Upper lobe of right lung (tissue), 1 donor: ENCODE measurements at places on chromosomes 11 and 22. TPM values are rescaled to one million over a fixed set of nuclear protein-coding genes. Genes with fewer than 3 reads are reported as not detected.

CRYAB gene
- total RNA-seq: 113 TPM

SLC22A9 gene
- total RNA-seq: not detected

DNA sequence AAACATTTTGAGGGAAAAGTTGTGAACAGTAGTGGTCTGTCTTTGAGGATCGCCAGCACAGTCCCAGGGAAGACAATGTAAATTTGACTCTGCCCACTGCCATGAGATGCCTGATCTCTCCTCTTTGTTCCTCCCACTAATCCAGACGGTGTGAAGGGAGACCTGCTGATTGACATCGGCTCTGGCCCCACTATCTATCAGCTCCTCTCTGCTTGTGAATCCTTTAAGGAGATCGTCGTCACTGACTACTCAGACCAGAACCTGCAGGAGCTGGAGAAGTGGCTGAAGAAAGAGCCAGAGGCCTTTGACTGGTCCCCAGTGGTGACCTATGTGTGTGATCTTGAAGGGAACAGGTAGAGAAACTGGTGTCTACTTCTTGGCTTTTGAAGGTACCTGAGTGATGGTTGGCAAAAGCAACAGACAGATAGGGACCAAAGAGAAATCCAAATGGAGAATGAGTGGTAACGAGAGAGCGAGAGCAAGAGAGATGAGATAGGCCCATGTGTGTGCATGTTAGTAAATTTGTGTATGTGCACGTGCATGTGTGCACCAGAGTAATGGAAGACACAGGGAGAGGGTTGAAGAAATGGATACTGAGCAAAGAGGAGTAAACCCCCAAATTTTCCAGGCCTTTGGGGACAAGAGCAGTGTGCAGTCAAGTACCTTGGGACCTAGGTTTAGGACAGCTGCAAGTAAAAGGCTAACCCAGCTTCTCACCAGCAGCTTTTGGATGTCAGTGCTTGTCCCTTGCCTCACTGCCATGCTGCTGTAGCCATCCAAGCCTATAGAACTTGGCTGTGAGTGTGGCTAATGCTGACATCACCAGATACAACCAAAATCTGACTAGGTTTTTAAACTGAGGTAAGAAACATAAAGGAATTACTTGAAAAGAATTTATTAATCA, 1.9 kb downstream of the NNMT start:
- no peak for DNase-seq

MS4A15 gene
- 147 TPM for total RNA-seq

DNA sequence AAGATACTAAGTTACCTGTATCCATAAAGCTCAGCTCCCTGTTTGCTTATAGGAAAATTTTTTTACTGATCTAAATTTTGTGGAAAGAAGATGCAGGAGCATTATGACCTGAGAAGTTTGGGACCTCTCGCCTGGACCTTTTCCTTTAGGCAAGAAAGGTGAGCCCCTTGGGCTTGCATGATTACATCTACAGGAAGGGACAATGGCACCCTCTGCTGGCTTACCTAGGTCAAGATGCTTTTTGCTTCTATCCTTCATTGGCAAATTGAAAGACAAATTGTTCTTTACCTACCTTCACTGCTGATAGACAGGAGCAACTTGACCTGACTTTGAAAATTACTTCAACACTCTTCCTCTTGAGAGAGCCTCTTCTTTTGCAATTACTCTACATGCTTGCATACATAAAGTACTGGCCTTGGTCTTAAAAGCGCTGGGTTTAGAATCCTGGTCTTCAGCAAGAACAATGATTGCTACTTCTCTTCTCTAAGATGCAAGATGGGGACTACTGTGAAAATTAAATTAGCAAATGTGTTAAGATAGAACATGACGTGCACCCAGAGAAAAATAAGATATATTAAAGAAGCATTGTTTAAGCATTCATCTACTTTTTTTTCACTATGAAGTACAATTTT, 147.2 kb downstream of the TRPC6 start:
- no peak for DNase-seq

DNA sequence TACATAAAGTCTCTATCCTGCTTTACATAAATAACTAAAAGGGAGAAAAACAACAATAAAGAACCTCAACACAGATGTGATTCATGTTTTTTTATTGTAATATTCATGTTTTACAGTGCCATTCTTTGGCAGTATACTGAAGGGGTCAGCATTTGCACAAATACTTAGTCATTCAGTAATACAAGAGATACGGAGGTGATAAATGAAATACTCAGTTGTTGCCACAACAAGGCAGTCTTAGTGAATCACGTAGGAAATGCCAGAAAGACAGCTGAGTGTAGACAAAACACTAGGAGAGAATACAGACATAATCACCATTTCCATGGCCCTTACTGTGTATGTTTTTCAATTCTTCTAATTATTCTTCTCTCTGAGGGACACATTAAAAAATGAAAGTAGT, 910.4 kb downstream of the METTL15 start:
- DNase-seq: no peak

DNA sequence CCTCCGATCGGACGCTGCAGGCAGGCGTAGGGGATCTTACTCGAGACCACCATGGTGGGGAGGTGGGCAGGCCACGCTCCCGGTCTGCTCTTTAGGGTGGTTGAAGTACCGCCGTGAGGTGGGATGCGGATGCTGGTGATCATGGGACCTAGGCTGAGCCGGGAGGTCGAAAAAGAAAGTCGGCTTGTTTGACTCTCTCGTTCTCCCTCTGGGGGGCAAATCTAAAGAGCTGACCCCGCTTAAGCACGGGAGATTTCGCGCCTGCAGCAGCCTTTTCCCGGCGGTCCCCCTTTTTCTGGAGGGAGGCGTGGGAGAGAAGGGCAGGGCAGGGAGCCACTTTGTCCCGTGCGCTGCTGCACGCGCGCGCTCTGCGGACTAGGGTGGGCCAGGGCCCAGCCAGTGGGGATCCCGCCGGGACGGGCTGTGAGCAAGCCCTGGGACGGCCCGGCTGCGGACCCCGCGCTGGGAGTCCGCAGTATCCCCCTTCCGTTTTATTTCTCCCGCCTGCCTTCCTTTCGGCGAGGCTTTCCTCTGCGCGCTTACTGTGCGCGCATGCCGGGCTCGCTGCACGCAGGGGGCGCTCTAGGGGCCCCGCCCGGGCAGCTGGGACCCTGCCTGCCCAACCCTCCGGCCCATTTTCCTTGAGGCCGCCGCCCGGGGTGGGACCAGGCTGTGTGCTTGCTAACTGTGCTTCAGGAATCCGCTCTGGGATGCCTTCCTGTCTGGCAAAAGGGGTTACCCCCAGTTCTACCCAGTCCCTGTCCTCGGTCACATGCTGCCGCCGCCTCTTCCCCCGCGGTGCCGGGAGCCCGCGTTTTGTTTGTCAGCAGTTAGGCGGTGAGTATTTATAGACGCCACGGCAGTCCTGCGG, 81.0 kb downstream of the PRR5L start:
- DNase-seq: peak; percentile 74

- peak; percentile 12 for DNase-seq
Measured at GRCh38 chr22:37011472-37011871, 7.8 kb downstream of the TST start.

DNA sequence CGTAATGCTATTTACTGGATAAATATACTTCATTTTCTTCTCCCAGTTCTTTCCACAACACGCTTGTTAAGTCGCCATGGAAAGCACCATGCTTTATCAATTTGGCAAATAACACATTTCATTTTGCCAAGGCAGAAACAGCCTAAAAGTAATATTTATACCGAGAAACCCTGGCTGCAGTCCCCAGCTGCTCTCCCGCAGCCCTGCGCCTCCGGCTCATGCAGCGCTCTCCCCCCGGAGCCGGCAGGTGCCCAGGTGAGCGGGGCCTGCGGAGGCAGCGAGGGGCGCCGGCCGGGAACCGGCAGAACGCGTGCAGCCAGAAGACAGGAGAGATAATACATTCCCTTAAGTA, 681 bp upstream of the ARHGEF12 start:
- no peak for DNase-seq

DNA sequence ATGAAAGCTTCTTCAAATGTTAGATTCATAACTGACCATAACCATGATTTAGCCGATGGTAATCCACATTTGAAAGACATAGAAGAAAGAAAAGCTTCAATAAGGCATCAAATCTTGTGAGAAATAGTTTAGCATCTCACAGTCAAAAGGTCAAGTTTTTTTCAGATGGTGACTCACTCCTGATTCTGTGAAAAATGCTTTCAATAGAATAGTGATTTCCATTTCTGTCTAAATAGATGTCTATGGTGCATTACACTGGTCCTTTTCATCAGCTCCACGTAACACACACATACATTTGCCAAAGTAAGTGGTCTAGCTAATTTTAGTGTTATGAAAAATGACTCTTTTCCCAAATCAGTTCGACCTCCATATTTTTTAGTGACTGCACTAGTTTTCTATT, 139.2 kb downstream of the LRRC4C start:
- no peak for DNase-seq

DNA sequence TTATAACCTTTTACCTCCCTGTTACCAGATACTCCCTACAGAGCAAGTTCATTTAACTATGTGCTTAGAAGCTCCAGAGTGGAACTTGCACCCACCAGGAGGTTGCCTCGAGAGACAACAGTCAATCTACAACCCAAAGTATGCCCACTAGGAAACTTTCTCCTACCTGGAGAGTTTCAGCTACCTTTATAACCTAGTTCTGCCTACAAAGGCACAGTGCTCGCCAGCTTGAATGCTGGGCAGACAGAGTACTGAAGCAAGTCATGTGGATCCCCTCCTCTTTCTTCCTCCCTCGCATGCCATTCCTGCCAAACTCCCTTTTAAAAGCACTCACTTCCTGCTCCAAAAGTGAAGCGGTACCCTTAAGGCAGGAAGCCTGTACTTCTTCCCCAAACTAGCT, 258.9 kb downstream of the SWAP70 start:
- no peak for DNase-seq

- no peak for DNase-seq
Measured at GRCh38 chr11:78549624-78550409, 24.8 kb downstream of the NARS2 start.

NAALAD2 gene
- 2.6 TPM for total RNA-seq

- DNase-seq: no peak
Measured at GRCh38 chr22:46865052-46865434, 102.6 kb downstream of the TBC1D22A start.

DNA sequence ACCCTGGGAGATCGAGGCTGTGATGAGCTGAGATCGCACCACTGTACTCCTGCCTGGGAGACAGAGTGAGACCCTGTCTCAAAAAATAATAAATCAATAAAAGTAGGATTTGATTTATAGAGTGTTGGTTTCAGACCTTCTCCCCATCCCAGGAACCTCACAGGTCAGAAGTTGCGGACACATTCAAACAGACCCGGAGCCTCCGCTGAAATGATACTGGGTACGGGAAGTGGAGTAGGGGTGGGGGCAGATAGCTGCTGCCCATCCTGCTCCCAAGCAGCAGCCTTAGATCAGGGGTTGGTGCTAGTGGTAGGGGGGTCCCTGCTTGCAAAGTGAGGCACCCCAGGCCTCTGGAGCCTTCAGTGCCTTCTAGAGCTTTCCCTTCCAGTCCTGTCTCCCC, 7.8 kb downstream of the PRDM11 start:
- no peak for DNase-seq

DNA sequence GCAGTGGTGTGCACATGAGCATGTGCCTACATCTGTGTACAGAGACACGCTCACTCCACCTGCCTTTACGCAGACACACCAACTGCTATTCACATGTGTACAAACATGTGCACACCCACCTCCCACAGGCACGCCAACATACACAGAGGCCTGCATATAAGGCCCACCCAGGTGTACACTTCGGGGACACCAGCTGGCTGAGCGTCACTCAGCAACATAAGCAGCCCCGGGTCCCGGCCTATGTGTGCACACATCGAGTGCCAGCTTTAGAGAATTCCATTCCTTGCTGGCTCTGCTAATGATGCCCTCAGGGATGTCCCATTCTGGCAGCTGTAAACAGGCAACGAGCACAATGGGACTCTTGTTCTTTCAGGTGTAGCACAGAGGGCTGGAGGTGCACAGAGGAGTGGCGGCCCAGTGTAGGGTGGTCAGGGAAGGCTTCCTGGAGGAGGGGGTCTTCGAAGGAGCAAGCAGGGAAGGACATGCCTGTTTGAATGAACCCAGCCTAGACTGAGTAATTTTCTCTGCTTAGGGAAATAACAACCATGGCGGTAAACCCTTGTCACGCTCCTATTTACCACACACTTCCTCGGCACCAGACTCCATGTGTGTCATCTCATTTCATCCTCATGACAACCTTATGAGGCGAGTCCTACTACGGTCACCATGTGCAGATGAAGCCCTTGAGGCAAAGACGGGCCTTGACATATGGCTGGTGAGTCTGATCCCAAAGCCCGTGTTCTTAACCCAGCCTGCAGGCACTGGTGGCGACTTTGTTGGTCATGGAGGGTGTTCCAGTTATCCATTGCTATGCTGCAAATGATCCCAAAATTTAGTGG, 35.1 kb downstream of the RPL3 start:
- DNase-seq: no peak

- no peak for DNase-seq
Measured at GRCh38 chr22:17806437-17806836, 32.2 kb upstream of the BID start.

DNA sequence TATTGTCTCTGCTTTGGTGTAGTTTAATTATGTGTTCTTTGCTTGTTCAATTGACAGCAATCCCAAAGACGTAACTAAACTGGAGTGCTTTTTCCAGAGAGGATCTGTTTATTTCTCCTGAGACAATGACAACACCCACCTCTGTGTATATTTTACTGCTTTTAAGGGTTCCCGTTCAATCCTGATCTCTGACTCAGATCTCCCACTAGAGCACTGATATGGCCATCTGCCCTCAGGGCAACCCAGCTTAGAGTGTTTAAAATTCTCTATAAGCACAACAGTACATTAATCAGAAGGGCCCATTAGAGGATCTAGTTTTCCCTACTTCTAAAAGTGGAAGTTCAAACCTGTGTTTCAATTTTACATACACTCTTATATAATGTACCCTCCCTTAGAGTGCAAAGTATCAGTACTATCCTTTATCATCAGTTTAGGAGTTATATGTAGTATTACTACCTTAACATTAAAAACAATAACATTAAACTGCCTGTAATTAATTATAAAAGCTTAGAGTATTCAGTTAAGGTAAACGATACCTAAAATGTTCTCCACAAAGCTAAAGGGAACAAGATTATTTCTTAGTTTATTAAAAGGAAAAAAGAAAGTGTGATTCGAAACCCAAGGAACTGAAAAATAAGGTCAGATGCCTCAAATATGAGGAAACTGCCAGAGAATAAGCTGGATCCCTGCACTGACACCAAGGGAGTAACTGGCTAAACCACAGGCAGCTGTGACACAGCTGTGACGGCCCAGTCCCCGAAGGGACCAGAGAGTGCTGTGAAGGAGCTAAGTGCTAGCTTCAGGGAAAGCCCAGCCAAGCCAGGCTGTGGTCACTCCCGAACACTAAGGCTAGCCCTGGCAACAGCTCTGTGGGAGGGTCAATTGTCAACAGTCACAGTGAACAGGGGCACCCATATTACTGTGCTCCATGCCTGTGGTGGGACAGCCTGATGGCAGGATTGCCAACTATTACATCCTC, 15.2 kb downstream of the UFD1 start:
- DNase-seq: no peak

LGALS1 gene
- total RNA-seq: 340 TPM

GRCh38 chr22:28817919-28818859, 17.8 kb upstream of the XBP1 start:
- DNase-seq: peak; percentile 76
